ENCODE measurements at places on chromosomes 4 and X. TPM values are rescaled to one million over a fixed set of nuclear protein-coding genes. Genes with fewer than 3 reads are reported as not detected.

The PKD2 gene
- 47.5 TPM for total RNA-seq

The TBC1D25 gene
- 12.8 TPM for total RNA-seq

The CT55 gene
- not detected for total RNA-seq

The SLC4A4 gene
- total RNA-seq, result 27.2 TPM

The CORIN gene
- 34.6 TPM for total RNA-seq

- H3K27ac ChIP-seq, result peak overlapping the region; percentile 83
- H3K36me3 ChIP-seq, result no peaks in the 10 kb centered on the region
- no peaks in the 10 kb centered on the region for H3K27me3 ChIP-seq
- peak overlapping the region; percentile 21 for H3K4me3 ChIP-seq
- no peak for DNase-seq
- H3K4me1 ChIP-seq, result peaks cover 4% of the 10 kb centered on the region
Observed at GRCh38 chrX:149527705-149528104, 13.1 kb upstream of the EOLA1 start.

- no peak overlapping the region for H3K27ac ChIP-seq
- peaks cover 3% of the 10 kb centered on the region for H3K27me3 ChIP-seq
- H3K4me3 ChIP-seq, result no peak overlapping the region
- DNase-seq, result no peak
- H3K4me1 ChIP-seq, result no peaks in the 10 kb centered on the region
- H3K36me3 ChIP-seq, result no peaks in the 10 kb centered on the region
Observed at GRCh38 chrX:112368371-112368770, 285.8 kb upstream of the TRPC5 start.

DNA sequence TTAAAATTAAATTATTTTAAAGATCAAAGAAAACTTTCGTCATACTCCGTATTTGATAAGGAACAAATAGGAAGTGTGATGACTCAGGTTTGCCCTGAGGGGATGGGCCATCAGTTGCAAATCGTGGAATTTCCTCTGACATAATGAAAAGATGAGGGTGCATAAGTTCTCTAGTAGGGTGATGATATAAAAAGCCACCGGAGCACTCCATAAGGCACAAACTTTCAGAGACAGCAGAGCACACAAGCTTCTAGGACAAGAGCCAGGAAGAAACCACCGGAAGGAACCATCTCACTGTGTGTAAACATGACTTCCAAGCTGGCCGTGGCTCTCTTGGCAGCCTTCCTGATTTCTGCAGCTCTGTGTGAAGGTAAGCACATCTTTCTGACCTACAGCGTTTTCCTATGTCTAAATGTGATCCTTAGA lies at the start of gene CXCL8:
CXCL8 (plus strand) TSS at position 217 of the 426 bp plus-strand sequence; CDS start at position 307, 90 bp downstream.
- no peaks in the 10 kb centered on the region for H3K4me1 ChIP-seq
- no peak within 1 kb of the TSS for H3K27ac ChIP-seq
- H3K27me3 ChIP-seq, result peaks cover 5% of the 10 kb centered on the region
- DNase-seq, result no peak
- no peak within 1 kb of the TSS for H3K4me3 ChIP-seq

- no peaks in the 10 kb centered on the region for H3K27me3 ChIP-seq
- H3K4me1 ChIP-seq, result no peaks in the 10 kb centered on the region
- no peak for DNase-seq
Observed at GRCh38 chr4:183455431-183456195, 11.2 kb downstream of the CDKN2AIP start.

DNA sequence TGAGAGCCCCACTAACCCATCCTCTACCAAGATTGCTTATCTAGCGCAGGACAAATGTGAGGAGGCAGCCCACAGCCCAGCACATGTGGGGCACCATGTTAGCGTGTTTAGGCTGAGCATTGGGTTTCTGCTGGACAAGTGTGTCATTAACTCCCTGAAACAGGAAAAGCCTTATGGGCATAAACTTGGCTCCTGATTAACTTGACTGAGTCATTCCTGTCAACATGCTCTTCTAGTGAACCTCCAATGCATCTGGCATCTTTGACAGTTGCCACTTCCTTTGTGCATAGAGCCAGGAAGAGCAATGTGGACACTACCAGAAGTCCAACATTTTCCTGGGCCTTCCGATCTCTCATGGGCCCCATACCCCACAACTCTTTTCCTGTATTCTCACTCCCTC lies 2.5 kb downstream of the SPIN2A start:
- H3K27me3 ChIP-seq, result no peaks in the 10 kb centered on the region
- peaks cover 4% of the 10 kb centered on the region for H3K36me3 ChIP-seq
- no peaks in the 10 kb centered on the region for H3K4me1 ChIP-seq
- no peak overlapping the region for H3K4me3 ChIP-seq
- DNase-seq, result no peak
- H3K27ac ChIP-seq, result no peak overlapping the region

DNA sequence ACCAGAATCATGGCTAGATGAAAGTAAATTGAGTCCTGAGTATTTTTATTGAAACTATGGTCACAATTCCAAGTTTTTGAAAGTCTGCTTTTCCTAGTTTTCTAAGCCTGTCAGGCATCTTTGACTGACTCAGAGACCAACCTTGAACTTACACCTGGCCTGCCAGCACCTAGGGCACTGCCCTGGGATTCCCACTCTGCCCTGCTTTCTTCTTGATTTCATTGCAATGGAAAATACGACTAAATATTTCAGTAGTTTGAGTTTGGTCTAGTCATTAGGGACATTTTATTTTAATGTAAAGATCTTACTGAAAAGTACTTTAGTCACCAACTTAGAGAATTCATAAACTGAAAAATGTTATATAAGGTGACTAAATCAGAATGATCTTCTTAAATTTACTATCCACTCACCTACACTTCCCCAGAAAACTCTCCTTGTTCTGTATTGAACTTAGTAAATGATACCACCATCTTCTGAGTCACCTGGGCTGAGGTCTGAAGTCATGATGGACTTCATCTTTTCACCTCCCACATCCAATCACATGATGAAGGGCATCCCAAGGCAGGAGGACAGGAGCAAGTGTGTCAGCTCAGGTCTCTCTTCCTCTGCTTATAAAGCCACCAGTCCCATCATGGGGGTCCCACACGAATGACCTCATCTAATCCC lies 11.6 kb upstream of the PYURF start:
- H3K27ac ChIP-seq, result no peak overlapping the region
- no peak for DNase-seq
- no peak overlapping the region for H3K4me3 ChIP-seq

DNA sequence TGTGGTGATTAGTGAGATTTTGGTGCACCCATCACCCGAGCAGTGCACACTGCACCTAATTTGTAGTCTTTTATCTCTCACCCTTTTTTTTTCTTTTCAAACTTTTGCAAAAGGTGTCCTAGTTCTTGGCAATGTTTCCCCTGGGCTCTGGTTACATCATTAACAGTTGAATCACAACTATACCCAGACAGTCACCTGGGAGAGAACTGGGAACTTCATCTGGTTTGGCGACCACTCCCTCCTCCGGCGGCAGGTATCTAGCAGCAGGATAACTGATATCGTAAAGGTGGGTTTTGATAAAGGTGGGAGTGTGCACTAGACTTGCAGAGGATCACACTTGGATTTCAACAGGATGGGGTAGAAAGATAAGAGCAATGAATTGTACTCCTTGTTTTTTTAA lies 140.5 kb downstream of the CHIC2 start:
- peaks cover 6% of the 10 kb centered on the region for H3K4me1 ChIP-seq
- H3K4me3 ChIP-seq, result no peak overlapping the region
- no peak overlapping the region for H3K27ac ChIP-seq
- no peaks in the 10 kb centered on the region for H3K36me3 ChIP-seq
- peaks cover 25% of the 10 kb centered on the region for H3K27me3 ChIP-seq

- no peaks in the 10 kb centered on the region for H3K4me1 ChIP-seq
- H3K36me3 ChIP-seq, result no peaks in the 10 kb centered on the region
- H3K27ac ChIP-seq, result no peak overlapping the region
- H3K4me3 ChIP-seq, result no peak overlapping the region
Observed at GRCh38 chr4:174058846-174059245, 224.6 kb downstream of the FBXO8 start.

GRCh38 chrX:82196866-82197265 lies 995.0 kb downstream of the SH3BGRL start:
- H3K36me3 ChIP-seq, result no peaks in the 10 kb centered on the region
- H3K27ac ChIP-seq, result no peak overlapping the region
- no peak overlapping the region for H3K4me3 ChIP-seq
- no peak for DNase-seq
- no peaks in the 10 kb centered on the region for H3K4me1 ChIP-seq

DNA sequence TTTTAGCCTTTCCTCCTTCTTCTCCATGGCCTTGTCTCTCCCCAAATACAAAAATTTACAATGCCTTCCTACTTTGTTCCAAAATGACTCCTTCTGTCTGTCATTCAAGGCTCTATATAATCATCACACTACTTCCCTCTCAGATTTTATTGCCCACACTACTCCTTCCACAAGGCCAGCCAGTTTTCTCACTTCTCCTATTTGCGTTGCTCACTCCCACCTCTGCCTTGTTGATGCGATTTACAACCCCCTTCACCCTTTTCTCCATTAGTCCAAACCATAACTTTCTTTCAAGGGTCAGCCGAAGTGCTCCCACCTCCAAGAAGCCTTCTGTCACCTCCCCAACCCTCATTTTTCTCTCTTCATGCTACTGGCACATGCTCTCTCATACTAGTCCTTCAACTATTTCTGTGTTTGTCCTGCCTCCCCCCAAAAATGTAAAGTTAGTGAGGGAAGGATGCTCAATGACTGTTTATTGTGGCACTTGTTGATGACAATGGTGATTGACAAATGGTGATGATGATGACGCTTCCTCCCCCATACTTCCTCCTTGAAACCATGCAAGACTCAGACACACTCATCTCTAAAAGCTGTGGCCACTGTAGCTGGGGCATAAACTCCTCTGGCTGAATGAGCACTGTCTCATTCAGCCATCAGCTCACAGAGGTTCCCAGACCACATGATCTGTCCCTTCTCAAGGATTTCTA lies 2.7 kb upstream of the XKRX start:
- no peak overlapping the region for H3K4me3 ChIP-seq
- no peak overlapping the region for H3K27ac ChIP-seq
- H3K4me1 ChIP-seq, result no peaks in the 10 kb centered on the region
- H3K36me3 ChIP-seq, result no peaks in the 10 kb centered on the region

- peaks cover 3% of the 10 kb centered on the region for H3K27me3 ChIP-seq
- DNase-seq, result no peak
- no peak overlapping the region for H3K27ac ChIP-seq
Observed at GRCh38 chr4:149836546-149836945, 20.9 kb upstream of the IQCM start.

- H3K36me3 ChIP-seq, result no peaks in the 10 kb centered on the region
- H3K27ac ChIP-seq, result no peak overlapping the region
- H3K27me3 ChIP-seq, result no peaks in the 10 kb centered on the region
- DNase-seq, result no peak
- H3K4me1 ChIP-seq, result no peaks in the 10 kb centered on the region
Observed at GRCh38 chr4:180953572-180953971, 1289.6 kb upstream of the TENM3 start.

DNA sequence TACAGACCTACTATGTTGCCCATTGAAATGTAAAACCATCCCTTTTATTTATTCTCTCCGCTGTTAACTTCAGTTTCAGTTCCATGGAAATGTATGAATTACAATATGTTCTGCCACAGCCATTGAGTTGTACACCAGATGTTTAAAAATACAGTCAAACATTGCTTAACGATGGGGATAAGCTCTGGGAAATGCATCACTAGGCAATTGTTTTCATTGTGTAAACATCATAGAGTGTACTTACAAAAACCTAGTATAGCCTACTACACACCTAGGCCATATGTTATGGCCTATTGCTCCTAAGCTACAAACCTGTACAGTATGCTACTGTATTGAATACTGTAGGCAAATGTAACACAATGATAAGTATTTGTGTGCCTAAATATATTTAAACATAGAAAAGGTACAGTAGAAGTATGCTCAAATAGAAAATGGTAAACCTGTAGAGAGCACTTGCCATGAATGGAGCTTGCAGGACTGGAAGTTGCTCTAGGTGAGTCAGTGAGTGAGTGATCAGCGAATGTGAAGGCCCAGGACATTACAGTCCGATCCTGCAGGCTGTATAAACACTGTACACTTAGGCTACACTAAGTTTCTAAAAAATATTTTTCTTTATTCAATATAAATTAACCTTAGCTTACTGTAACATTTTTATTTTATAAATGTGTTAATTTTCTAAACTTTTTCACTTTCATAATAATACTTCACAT lies 2.7 kb upstream of the PF4V1 start:
- H3K4me1 ChIP-seq, result no peaks in the 10 kb centered on the region

Measured in type B pancreatic cell (in vitro differentiated cells).